A375 (cell line): ENCODE measurements at places on chromosomes 7 and 10. TPM values are rescaled to one million over a fixed set of nuclear protein-coding genes. Genes with fewer than 3 reads are reported as not detected.

RNF32 gene
- total RNA-seq, result 0.30 and 0.53 TPM in 2 replicates

ZPBP gene
- total RNA-seq, result not detected in 2 replicates

FOXP2 gene
- total RNA-seq, result 0.93 and 1.2 TPM in 2 replicates

KCND2 gene
- 0.30 TPM in 1 of 2 replicates, not detected in the other for total RNA-seq

INMT gene
- 0.11 and 0.42 TPM in 2 replicates for total RNA-seq

BTBD16 gene
- 0.11 TPM in 1 of 2 replicates, not detected in the other for total RNA-seq

PVRIG gene
- total RNA-seq, result not detected in 2 replicates

SERPINE1 gene
- total RNA-seq, result 1.4 TPM in 2 replicates

SPDYE1 gene
- not detected in 2 replicates for total RNA-seq

ITGB8 gene
- 44.3 and 50.9 TPM in 2 replicates for total RNA-seq

HTR7 gene
- 18.0 and 22.4 TPM in 2 replicates for total RNA-seq

CAPZA2 gene
- total RNA-seq, result 52.4 and 82.3 TPM in 2 replicates

ICA1 gene
- total RNA-seq, result 14.6 and 33.6 TPM in 2 replicates

ARHGEF35 gene
- 0.03 TPM in 1 of 2 replicates, not detected in the other for total RNA-seq

BLNK gene
- total RNA-seq, result not detected in 2 replicates

KIF11 gene
- total RNA-seq, result 39.6 and 45.6 TPM in 2 replicates

FEZF1 gene
- 0.04 and 0.08 TPM in 2 replicates for total RNA-seq

ZNF503 gene
- total RNA-seq, result 2.3 and 3.2 TPM in 2 replicates

PRSS1 gene
- total RNA-seq, result not detected in 2 replicates

TRIL gene
- 0.37 and 0.49 TPM in 2 replicates for total RNA-seq

CREB3L2 gene
- 27.8 and 29.6 TPM in 2 replicates for total RNA-seq

CDK1 gene
- 64.7 and 69.5 TPM in 2 replicates for total RNA-seq

H2BK1 gene
- not detected in 2 replicates for total RNA-seq
